ENCODE measurements at places on chromosomes 2 and 18.
A peak's percentile ranks its signal among the peaks of the same experiment; 100 is the strongest.

DNA sequence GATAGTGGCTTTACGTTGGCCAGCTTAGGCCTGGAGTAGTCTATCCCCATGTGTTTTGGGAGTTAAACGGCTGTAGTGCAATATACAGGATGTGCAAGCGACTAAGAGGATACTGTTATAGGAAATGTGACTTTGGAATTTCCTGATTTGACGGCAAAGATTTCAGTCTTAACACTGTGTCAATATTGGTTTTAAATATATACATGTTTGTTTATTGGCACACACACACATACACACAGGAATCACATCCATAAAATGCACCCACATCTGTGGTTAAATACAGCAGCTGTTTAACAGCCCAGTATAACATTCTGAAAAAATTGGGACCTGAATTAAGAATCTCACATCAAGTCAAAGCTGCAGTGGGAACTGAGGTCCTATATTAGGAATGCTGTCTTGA lies 347.1 kb downstream of the TXNL1 start:
- H3K36me3 ChIP-seq = no peaks in the 10 kb centered on the region
- DNase-seq = no peak
- peaks cover 3% of the 10 kb centered on the region for H3K4me1 ChIP-seq
- H3K27me3 ChIP-seq = no peaks in the 10 kb centered on the region

- H3K36me3 ChIP-seq = no peaks in the 10 kb centered on the region
- no peak overlapping the region for H3K27ac ChIP-seq
- no peak for DNase-seq
- no peaks in the 10 kb centered on the region for H3K27me3 ChIP-seq
- H3K4me3 ChIP-seq = no peak overlapping the region
- H3K4me1 ChIP-seq = no peaks in the 10 kb centered on the region
Measured at GRCh38 chr18:73144030-73144429, 276.2 kb upstream of the NETO1 start.

DNA sequence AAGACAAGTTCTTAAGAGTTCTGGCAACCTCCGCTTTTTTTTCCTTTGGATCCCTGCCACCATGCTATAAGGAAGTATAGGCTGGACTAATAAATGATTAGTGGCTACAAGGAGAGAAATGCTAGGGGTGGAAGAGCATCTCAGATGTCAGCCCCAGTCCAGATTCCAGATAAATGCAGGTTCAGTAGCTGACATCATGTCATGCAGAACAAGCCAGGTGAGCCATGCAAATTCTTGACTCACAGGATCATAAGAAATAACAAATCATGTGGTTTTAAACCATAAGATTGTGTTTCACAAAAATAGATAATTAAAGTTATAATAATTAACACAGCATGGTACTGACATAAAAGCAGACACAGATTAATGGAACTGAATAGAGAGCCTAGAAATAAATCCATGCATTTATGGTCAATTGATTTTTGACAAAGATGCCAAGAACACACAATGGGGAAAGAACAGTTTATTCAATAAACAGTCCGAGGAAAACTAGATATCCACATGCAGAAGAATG lies 152.9 kb upstream of the SESTD1 start:
- H3K27me3 ChIP-seq = peaks cover 7% of the 10 kb centered on the region
- no peak overlapping the region for H3K27ac ChIP-seq
- no peaks in the 10 kb centered on the region for H3K4me1 ChIP-seq
- H3K4me3 ChIP-seq = no peak overlapping the region
- no peaks in the 10 kb centered on the region for H3K36me3 ChIP-seq
- no peak for DNase-seq

DNA sequence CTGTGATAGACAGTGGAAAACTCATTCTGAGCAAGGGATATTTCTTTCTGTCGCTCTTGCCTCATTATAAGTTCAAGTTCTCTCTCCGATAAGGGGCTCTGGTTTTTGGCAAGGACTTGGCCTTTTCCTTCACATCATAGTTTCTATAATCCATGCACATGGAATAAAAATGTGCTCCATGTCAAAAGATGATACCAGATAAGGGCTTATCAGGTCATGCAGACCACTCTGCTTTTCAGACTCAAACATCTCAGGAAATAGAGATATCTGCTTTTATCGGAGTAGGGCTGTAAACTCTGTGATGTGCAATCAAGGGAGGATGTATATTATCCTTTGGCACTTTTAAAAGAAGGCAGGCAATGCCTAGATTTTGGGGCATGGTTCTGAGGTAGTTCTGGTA lies 45.0 kb upstream of the DARS1 start:
- H3K4me3 ChIP-seq = no peak overlapping the region
- no peaks in the 10 kb centered on the region for H3K27me3 ChIP-seq
- H3K36me3 ChIP-seq = no peaks in the 10 kb centered on the region
- H3K4me1 ChIP-seq = peaks cover 10% of the 10 kb centered on the region

- H3K4me1 ChIP-seq = peaks cover 2% of the 10 kb centered on the region
- no peaks in the 10 kb centered on the region for H3K36me3 ChIP-seq
- no peak overlapping the region for H3K27ac ChIP-seq
- H3K4me3 ChIP-seq = no peak overlapping the region
Measured at GRCh38 chr2:20141806-20142205, 83.1 kb downstream of the SDC1 start.

DNA sequence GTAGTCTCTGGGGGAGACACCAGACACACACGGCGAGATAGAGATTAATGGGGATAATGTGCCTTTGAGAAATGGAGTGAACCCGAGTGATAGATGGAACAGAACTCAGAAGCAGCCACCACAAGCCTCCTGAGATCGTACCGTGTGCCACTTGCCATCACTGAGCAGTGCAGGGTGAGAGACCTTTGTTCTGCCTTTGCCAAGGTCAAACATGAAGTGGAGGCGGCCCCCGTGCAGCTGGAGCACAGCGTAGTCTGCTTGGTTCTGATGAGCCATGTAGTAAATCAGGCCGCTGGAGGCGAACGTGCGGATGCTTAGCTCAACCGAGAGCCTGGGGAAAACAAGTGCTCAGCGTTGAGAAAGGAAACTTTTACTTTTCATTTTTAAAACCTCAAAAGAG lies 167.0 kb downstream of the LAMA1 start:
- no peaks in the 10 kb centered on the region for H3K27me3 ChIP-seq
- no peaks in the 10 kb centered on the region for H3K36me3 ChIP-seq
- H3K27ac ChIP-seq = no peak overlapping the region

GRCh38 chr2:24021122-24021998 lies 11.5 kb downstream of the MFSD2B start:
- DNase-seq = peak; percentile 43
- H3K27ac ChIP-seq = no peak overlapping the region
- H3K36me3 ChIP-seq = peaks cover 9% of the 10 kb centered on the region
- no peaks in the 10 kb centered on the region for H3K27me3 ChIP-seq
- no peak overlapping the region for H3K4me3 ChIP-seq

DNA sequence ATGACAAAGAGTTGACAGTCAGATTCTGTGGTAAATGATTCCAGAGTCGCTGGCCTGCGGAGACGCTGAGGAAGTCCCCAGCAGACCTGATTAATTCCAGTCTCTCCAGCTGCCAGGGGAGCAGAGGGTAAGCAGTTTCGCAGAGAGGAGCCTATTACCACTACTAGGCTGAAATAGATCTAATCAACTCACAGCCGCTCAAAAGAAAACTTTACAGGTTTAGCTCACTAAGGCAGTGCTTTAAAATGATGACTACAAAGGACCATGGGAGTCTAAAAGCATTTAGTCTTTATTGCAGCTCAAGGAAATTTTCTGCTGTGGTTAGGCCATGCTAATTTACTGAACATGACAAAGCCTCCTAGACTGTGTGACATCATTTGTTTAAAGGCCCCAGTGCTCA lies 445.6 kb upstream of the POU3F3 start:
- no peaks in the 10 kb centered on the region for H3K4me1 ChIP-seq
- H3K36me3 ChIP-seq = no peaks in the 10 kb centered on the region
- no peak overlapping the region for H3K27ac ChIP-seq
- no peaks in the 10 kb centered on the region for H3K27me3 ChIP-seq
- H3K4me3 ChIP-seq = no peak overlapping the region

- H3K27me3 ChIP-seq = peaks cover 2% of the 10 kb centered on the region
- peaks cover 11% of the 10 kb centered on the region for H3K4me1 ChIP-seq
- DNase-seq = no peak
Measured at GRCh38 chr18:44715842-44716241, 35.2 kb downstream of the SETBP1 start.

DNA sequence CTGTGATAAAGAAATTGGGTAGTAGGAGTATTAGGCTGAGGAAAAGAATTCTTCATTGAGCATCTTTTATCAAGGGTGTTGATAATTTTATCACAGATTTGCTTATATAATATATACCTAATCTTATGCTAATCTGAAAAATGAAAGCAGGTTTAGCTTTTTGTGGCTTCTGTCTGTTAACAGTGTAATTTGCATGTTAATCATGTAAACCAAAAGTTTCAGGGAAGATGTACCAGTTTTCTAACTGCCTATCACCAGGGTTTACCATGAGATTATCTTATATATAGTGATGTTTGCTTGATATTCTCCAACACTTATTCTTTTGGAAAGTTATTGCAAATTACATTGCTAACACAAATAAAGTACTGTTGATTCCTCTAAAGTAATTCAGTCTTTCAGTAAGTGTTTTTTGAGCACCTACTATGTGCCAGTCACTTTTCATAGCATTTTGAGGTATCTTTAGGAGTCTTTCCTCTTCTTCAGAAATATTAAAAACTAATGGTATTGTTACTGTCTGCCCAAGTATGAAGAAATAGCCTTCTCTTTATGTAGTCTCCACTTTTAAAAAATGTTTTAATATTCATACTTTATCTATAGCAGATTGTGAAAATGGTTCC lies 41.6 kb downstream of the GCC2 start:
- no peak overlapping the region for H3K4me3 ChIP-seq
- no peak overlapping the region for H3K27ac ChIP-seq
- no peak for DNase-seq
- H3K4me1 ChIP-seq = peaks cover 15% of the 10 kb centered on the region
- peaks cover 31% of the 10 kb centered on the region for H3K36me3 ChIP-seq
